ENCODE measurements at places on chromosomes 5 and 9.

DNA sequence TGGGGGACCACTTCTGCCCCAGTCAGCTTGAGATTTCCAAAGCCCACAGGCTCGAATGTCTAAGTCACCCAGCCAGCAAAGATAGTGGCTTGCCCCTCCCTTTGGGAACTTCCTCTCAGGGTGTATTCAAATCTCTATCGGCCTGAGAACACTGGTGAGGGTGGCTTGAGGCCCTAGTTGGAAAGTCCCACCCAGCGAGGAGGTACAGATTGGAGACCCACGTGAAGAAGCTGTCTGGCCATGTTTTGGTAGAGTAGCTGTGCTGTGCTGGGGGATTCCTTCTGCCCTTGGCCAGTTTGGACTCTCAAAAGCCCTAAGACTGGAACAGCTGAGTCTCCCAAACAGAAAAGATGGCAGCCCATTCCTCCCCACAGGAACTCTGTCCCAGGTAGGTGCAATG lies 172.7 kb upstream of the RIOK2 start:
- DNase-seq = no peak

DNA sequence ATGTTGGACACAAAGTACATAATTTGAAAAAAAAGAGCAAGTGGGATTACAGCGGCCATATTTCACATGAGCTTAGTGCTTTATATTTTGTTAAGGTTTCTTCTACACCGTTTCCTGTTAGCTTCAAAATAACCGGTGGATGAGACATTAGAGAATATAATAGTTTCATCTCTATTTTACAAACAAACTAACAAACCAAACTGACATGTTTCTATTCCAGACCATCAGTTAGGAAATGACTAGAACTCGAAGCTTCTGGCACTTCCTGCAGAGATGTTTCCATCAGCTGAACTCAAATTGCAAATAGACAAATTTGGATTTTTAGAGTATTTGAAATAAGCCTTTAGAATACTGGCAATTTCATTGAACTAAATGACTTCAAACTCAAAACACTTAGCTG lies 86.5 kb downstream of the MTRR start:
- DNase-seq = no peak

GRCh38 chr9:95507464-95508241 lies 9.1 kb downstream of the PTCH1 start:
- DNase-seq = peak; percentile 41

- no peak for DNase-seq
These were observed 127.1 kb downstream of the DAB2IP start for GRCh38 chr9:121778252-121779225.

GRCh38 chr5:53826504-53826903 lies 266.1 kb downstream of the NDUFS4 start:
- DNase-seq = no peak

DNA sequence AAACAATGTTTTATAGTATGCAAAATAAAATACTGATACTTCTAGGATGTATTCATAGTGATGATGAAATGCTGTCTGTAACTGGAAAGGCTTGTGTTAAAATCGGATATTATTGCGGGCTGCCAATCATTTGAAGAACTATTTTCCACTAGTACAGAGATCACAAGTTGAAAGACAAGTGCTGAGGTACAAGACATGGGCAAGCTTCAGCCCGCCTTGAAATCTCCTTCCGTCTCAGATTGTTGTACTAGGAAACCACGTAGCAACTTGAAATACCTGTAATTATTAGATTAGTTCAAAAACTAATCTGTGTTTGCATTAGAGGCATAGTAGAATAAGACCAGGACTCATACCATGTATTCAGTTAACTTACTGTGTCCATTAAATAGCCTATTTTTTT lies 218.2 kb downstream of the ARHGEF28 start:
- no peak for DNase-seq

GRCh38 chr9:119365291-119366027 lies 3.8 kb downstream of the BRINP1 start:
- DNase-seq = peak; percentile 7

DNA sequence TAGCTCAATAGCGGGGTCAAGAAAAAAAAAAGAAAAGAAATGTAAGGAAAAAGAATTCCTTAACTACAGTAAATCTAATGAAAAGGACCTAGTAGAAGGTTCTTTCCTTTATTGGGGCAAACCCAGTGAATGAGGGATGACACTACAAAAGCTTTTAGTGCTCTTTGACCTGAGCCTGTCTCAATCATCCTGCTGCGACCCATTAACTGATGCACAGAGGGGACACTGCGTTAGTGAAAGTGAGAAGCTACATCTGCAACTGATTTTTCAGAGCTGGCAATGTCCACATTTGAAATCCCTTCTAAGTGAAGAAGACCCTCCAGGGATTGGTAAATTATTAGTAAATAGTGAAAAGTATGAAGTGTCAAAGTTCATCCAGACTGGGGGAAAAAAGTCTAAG lies 101.1 kb downstream of the OTULIN start:
- no peak for DNase-seq

- no peak for DNase-seq
These were observed 52.6 kb upstream of the ARAP3 start for GRCh38 chr5:141734501-141735229.

- no peak for DNase-seq
These were observed 52.1 kb downstream of the LRSAM1 start for GRCh38 chr9:127503379-127503921.

DNA sequence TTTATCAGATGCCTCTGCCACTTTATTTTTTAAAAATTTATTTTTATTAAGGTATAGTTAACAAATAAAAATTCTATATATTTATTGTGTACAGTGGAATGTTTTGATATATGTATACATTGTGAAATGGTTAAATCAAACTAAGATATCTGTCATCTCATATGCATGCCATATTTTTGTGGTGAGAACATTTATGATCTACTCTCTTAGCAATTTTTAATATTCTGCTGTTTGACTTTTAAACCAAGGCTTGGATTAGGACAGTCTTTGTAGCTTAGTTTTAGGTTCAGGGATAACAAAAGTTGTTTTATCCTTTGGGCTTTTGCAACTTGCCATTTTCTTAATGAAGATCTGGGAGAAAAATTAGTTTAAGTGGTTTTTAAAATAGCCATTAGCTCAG lies 46.0 kb upstream of the CDKN2B start:
- DNase-seq = no peak

GRCh38 chr9:13993632-13994185 lies 320.2 kb downstream of the NFIB start:
- DNase-seq = no peak

DNA sequence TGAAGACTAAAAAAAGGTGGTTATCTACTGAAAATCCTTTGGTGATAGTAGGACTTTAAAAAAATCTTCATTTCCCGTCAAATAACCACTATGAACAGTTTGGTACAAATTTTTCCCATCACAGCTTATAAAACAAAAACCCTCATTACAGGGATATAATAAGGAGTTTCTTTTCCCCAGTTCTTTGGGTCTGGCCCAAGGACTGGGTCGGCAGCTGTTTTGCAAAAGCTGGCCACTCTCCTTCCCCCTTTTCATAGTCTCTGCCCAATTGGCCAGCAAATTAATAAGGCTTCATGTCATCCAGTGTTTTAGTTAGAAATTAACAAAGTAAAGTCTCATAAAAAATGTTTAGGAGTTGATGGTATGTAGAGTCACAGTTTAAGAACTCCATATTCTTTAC lies 47.0 kb upstream of the PDE8B start:
- no peak for DNase-seq

DNA sequence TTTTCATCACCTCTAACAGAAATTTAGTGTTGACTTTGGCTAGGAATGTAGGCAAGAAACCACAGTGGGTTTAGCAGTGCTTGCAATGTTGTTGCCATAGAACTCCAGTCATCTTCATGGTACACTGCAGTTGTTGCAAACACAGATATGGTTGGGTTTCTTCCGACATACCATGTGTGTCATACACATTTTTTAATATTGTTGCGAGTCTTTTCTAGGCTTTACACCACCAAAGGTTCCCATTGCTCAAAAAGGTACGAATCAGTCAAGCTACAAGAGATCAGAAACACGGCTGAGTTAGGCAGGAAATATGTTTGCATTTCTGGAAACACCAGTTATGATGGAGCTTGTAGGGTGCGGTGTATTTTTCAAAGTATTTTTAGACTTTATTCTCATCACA lies 172.4 kb downstream of the SYK start:
- no peak for DNase-seq

- no peak for DNase-seq
These were observed 8.9 kb downstream of the B4GALT1 start for GRCh38 chr9:33157960-33158842.

GRCh38 chr5:96149546-96149945 lies 187.9 kb upstream of the ELL2 start:
- no peak for DNase-seq

DNA sequence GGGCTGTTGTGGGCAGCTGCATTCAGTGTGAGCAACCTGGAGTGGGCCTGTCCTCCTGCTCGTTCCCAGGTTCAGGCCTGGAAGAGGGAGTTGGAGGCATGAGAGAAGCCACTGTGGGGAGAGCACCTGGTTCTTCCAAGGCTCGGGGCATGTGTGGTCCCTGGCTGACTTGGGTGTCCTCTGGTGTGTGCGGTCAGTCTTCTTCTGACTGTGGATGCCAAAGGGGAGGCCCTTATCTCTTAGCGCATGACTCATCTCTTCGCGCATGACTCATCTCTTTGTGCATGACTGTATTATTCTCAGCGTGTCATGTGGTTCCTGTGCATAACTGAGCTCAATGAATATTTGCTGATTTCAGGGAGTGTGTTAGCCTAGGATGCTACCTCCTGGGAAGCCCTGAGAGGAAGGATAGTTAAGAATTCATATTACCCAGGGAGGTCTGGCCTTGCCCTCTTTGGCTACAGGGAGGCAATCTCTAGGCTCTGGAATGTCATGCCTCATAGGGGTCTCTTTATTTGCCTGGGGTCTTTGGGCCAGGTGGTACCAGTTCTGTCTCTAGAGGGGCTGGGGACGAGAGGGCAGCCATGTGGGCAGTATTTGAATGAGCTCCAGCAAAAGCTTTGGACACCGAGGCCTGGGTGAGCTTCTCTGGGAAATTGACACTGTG lies 188.7 kb downstream of the HSPA4 start:
- no peak for DNase-seq

GRCh38 chr9:38253200-38253599 lies 139.3 kb upstream of the ALDH1B1 start:
- no peak for DNase-seq

- no peak for DNase-seq
These were observed 62.4 kb downstream of the GALNT12 start for GRCh38 chr9:98869866-98870265.

DNA sequence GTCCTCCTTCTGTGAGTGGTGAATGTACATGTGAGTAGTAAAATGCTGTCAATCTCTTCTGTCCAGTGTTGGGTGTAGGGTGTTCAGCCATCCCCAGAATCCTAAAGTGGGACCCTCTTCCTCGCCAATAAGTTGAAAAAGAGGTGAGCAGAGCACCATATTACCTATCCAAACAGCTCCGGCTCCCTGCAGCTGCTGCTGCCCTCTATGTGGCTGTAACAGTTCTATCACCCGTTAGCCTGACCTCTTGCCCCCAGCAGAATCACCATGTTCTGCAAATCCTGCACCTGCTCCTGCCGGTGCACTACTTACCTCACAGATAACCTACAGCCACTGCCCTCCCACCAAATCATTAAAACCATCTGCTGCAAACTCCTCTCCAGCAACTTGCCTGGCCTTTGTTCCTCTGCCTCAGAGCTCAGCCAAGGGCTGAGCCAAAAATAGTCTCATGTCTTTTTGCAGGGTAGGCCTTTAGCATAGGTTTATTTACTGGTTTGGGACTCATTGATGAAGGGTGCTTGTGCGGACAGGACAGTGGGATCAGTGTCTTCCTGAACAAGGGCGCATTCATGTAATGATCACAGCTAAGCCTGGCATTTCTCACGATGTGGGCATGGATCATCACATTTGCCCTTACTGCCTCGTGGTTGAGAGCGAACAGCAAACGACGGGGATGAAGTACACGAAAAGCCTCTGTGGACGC lies 49.6 kb upstream of the CCL21 start:
- no peak for DNase-seq

- no peak for DNase-seq
These were observed 63.4 kb downstream of the RAPGEF1 start for GRCh38 chr9:131676431-131676972.

DNA sequence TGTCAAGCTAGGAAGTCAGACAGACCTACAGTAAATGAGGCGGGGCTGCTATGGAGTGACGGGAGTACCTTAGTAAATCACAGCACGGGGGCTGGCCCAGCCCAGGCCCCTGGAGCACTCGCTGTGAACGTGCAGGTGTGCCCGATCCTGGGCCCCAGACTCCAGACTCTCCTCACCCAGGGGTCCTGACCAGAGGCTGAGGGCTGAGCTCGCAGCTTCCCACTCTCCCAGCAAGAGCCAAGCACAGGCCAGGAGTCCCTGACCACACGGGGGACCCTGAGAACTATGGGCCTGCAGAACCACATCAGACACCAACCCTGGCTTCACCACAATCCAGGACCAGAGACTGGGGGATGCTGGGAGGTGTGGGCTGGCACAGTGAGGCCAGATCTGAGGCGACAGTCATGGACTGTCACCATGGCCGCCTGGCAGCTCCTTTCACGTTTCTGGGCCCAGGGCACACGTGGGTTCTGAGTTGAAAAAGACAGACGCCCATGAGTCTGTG lies 73.4 kb downstream of the ADAMTS2 start:
- no peak for DNase-seq

- no peak for DNase-seq
These were observed 145.4 kb downstream of the MTX3 start for GRCh38 chr5:79845448-79846197.

DNA sequence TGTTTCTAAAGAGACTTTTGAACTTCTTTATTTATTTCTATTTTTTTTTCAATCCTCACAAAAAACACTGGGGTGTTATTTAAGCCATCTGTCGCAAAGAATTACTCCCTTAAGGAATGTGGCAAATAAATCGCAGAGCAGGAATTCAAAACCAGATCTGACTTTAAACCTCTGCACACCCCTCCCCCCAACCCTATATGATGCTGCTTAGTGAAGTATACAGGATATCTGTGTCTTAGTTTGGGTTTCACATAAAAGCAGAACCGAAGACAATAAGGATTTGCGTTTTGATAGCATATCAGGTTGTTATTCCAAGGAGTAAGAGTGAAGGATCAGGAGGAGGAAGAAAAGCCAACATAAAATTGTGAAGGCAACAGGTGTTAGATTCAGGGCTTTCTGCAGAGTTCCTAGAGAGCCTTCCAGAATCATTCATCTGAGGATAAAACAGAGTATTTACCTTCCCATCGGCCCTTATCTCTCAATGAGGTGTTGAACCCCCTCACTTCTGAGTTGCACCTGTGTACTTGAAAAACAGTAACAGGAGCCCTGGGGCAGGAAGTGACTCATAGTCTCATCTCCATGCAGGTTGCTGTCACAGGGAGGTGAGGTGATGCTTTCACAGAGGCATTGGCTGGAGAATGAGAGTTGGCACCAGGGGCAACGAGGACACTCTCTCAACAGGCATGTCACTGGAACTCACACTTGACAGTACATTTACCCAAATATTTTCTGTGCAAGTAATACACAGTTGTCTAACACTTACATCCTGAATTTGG lies 33.5 kb upstream of the DMRT3 start:
- DNase-seq = no peak

DNA sequence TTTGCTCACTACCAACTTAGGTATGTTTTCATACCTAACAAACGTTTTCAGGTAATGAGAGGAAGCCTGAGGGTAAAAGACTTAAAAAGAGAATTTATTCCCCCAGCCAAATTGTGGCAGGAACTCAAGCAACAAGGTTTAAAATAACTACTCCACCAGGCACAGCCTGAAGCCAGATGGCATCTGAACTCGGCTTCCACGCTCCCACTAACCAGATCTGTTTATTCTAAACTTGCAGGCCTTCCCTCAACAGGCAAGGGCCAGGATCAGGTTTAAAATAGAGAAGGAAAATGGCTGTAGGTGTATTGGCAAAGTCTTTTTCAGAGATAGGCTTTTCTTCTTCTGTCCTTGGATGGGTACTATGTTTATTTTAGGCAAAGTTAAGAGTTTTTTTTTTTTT lies 89.4 kb downstream of the OTULIN start:
- DNase-seq = no peak
